ENCODE measurements at places on chromosomes 4 and X.

GRCh38 chr4:30208731-30209435 lies 511.3 kb upstream of the PCDH7 start:
- no peak for DNase-seq

DNA sequence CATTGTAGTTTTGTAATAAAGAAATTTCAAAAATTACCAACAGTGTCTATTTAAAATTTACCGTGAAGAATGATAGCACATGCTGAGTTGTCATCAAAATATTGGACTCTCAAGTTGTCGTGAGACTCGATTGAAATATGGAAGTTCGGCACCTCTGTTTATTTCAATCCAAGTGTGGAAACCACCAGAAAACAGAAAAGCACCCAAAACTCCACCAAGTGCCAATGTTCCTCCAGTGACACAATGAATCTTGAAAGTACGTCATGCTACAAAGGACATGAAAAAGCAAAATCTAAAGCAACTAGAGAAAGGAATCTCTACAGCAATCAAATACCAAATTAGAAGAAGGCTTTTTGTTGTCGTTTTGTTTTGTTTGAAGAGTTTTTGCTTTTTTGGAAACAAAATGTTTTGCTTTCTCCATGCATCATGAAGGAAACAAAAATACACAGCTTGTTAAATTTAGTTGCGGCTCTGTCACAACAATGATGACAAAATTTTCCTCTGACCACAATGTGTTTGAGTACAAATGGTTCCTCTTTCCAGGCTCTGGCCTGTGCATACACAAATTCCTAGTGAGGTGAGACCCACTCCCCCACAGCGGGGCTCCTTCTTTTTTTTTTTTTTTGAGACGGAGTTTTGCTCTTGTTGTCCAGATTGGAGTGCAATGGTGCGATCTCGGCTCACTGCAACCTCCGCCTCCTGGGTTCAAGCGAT lies 9.6 kb upstream of the IL13RA1 start:
- DNase-seq: peak; percentile 90

GRCh38 chr4:55727746-55728145 lies 91.6 kb upstream of the NMU start:
- DNase-seq: no peak

- no peak for DNase-seq
Measured at GRCh38 chr4:150315175-150315574, 236.9 kb downstream of the DCLK2 start.

- DNase-seq: no peak
Measured at GRCh38 chrX:16573781-16574180, 76.2 kb upstream of the S100G start.

DNA sequence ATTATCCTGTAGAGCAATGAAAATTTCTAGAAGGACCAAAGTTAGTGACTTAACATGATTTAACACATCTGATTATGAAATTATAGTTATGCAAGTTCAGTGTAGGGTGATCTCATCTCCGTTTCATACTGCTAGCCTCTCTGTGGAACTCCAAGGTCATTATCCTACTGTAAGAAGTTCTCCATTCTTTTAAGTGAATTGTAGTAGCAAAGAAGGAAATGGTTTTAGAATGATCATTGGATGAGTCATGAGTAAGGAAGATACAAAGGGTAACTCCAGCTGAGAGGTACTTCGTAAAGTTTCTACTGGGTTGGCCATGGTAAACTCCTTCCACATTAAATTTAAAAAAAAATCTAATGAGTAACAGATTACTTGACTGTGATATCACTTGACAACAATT lies 215.0 kb upstream of the GIMD1 start:
- peak; percentile 73 for DNase-seq

GRCh38 chrX:51891245-51891644 lies 2.2 kb upstream of the MAGED1 start:
- no peak for DNase-seq

DNA sequence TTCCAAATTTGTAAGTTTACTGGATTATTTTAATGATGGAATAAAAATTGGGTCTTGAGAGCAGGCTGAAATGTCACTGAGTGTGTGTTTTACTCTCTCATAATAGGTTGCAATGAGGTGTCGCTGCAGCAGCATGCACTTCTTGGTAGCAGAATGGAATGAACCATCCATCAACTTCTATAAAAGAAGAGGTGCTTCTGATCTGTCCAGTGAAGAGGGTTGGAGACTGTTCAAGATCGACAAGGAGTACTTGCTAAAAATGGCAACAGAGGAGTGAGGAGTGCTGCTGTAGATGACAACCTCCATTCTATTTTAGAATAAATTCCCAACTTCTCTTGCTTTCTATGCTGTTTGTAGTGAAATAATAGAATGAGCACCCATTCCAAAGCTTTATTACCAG lies 2.6 kb downstream of the SAT1 start:
- peak; percentile 33 for DNase-seq

DNA sequence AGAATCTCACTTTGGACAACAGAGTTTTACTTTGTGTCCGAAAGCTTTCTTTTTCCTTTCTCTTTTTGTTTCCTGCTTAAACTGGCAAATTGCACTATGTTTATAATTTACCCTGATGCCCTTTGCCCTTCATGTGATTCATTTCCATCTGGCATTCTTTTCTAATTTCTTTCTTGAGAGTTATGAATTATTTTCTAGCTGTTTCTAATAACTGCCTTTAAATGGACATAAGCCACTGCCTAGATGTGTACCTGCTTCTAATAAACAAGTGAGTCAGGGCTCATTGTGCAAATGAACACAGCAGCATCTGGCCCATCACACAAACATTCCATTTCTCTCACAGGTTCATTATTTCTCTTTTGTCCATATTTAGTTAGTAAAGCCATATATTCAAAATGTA lies 242.3 kb upstream of the GPRIN3 start:
- DNase-seq: no peak

DNA sequence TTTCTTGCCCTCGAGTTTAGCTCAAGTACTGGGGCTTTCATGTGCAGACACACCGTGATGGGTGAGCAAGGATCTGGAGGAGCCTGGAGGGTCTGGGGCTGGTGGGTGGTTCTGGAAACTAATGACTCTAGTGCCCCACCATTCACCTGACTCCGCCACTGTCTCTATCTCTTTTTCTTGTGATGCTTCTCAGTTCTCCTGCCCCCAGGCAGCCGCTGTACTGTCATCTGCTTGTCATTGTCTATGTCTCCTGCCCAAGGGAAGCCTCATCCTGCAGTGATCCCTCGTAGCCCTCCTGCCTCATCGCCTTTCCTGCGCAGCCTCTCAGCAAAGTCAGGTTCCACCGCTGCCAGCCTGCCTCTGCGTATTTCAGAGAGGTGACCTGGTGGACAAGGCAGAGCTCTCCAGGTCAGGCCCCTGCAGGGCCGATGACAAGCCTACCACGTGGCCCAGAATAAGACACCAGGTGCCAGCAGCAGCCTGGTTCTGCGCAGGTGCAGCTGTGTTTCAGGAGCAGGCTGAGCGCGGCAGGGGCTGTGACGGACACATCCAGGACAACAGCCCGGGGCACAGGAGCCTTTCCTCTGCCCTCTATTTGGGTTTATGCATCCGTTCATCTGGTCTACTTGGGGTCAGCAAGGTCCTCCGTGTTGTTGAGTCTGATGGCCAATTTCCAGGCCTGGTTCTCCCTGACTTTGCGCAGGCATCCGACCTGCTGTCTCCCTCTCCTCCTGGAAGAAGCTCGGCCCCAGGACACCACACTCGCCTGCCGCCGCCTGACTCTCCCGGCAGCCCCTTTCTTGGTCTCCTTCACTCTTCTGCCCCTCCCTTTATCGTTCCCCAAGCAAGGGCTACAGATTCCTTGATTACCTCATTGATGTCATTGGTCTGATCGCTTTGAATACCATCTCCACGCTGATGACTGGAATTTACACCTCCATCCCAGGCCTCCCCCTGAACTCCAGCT lies 30.9 kb upstream of the CDKN2AIP start:
- no peak for DNase-seq

- no peak for DNase-seq
Measured at GRCh38 chr4:60682901-60683300, 517.2 kb upstream of the ADGRL3 start.

- no peak for DNase-seq
Measured at GRCh38 chr4:102546635-102547034, 45.5 kb downstream of the NFKB1 start.

Measured in suppressor macrophage treated with lipopolysaccharide for 1 hour (primary cell).